ENCODE measurements at places on chromosomes 2 and 18.

GRCh38 chr2:120514521-120514920, 168.6 kb downstream of the INHBB start:
- DNase-seq = no peak

GRCh38 chr2:72991980-72992733, 74.8 kb downstream of the EMX1 start:
- DNase-seq = no peak

DNA sequence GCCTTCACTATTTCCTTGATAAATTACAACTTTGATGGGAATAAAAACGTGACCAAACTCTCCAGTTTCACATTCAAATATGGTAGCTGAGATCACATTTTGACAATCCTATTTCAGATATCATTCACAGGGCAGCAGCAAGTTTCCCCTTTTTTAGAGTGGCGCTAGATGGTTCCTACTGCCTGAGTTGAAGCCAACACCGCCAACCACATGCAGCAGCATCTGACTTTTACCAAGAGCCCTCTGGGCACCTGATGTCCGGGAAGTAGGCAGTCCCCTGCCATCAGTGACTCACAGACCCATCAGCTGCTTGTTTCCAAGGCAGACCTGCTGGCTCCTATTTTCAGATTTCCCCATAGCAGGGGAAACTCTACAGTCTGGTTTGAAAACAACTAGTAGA, 4.0 kb upstream of the MREG start:
- no peak for DNase-seq

- no peak for DNase-seq
These were observed 127.1 kb upstream of the CHAC2 start for GRCh38 chr2:53640466-53640865.

DNA sequence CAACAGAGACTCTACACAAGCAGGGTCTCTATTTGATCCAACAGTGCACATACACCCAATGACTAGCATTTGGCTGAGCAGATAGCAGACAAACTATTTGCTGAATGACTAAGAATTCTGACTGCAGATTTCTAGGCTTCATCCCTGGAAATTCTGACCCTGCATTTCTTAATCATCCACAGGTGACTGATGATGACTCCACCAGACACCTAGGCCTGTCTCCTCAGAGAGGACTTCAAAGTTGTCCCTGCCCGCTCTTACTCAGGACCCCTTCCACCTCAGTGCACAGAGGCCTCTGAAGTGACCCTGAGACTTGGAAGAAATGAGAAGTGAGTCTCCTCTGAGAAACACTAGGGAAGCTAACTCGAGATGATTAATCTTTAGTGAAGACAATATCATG, 51.3 kb downstream of the SEPTIN10 start:
- DNase-seq = no peak

DNA sequence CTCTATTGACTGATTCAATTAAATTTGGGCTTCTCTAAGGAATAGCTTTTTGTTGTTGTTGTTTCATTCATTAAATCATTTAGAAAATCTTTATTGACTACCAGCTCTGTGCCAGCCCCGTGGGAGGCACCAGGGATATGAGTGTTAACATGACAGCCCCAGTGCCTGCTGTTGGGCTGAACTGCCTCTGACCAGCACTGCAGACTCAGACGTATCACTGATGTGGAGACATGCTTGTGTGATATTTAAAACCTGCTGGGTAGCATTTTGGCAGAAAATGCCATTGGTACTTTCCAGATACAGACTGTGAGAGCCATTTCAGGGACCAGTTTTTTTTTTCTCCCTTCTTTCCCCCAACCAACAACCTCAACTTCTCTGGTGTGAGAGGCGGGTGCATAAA, 38.6 kb upstream of the KCNF1 start:
- DNase-seq = no peak

- no peak for DNase-seq
These were observed 3.6 kb downstream of the ACTR1B start for GRCh38 chr2:97660044-97660774.

- DNase-seq = no peak
These were observed 83.6 kb upstream of the ST3GAL5 start for GRCh38 chr2:85972355-85972754.

DNA sequence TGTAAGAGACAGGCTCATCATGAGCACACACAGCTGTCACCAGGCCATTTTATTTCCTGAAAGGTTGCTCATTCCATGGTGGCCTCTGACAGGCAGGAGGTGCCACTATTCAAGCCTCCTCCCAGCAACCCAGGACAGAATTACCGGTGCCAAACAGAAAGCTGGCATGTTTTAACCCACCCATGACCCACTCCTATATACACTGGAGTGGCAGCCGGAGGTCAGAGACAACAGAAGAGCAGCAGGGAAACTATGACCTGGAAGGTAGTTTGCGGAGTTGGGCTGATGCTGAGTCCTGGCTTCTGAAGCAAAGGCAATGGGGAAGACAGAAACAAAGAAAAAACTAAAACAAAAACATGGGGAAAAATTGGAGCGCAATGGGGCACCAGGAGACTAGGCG, 2.3 kb downstream of the RFTN2 start:
- no peak for DNase-seq

Data from NCI-H2081 (cell line).